ENCODE measurements at places on chromosomes 12 and 14. TPM values are rescaled to one million over a fixed set of nuclear protein-coding genes. Genes with fewer than 3 reads are reported as not detected.

GRCh38 chr12:14910090-14910915, 24.6 kb upstream of the MGP start:
- H3K27me3 ChIP-seq: no peaks in the 10 kb centered on the region
- H3K4me1 ChIP-seq: no peaks in the 10 kb centered on the region
- H3K27ac ChIP-seq: no peak overlapping the region

Gene ACOT6
- not detected for polyA plus RNA-seq

DNA sequence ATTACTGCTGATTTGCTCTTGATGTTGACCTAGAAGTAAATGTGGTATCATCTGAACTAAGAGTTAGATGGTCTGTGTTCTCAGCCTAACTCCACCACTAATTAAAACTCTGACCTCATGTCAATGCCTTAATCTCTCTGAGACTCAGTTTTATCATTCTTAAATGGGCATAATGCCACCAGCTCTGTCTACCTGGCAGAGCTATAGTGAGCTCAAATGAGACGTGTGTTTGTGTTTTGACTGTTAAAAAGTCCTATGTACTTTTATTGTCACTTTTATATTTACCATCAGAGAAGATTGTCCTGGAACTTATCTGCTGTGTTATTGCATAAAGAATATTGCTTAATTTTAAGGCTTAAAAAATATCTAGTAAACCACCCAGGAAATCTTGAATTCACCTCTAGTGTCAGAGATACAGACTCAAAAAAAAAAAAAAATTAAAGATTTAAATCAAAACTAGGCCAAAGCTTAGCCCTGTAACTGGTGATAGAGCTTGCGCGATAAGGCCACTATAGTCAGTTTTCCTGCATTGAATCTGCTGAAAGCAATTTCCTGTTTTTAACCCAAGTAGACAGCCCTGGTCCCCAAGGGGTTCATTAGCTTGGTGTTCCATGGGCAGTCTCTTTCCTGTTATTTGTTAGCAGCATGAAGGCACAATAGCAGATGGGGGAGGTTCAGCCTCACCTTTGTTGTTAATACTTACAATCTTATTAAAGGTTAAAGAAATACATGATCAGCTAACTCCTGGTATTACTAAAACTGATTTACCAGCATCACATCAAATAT, 261.8 kb downstream of the ATP23 start:
- no peaks in the 10 kb centered on the region for H3K4me1 ChIP-seq
- H3K4me3 ChIP-seq: no peak overlapping the region
- DNase-seq: no peak
- no peak overlapping the region for H3K27ac ChIP-seq
- H3K36me3 ChIP-seq: no peaks in the 10 kb centered on the region
- H3K27me3 ChIP-seq: no peaks in the 10 kb centered on the region

DNA sequence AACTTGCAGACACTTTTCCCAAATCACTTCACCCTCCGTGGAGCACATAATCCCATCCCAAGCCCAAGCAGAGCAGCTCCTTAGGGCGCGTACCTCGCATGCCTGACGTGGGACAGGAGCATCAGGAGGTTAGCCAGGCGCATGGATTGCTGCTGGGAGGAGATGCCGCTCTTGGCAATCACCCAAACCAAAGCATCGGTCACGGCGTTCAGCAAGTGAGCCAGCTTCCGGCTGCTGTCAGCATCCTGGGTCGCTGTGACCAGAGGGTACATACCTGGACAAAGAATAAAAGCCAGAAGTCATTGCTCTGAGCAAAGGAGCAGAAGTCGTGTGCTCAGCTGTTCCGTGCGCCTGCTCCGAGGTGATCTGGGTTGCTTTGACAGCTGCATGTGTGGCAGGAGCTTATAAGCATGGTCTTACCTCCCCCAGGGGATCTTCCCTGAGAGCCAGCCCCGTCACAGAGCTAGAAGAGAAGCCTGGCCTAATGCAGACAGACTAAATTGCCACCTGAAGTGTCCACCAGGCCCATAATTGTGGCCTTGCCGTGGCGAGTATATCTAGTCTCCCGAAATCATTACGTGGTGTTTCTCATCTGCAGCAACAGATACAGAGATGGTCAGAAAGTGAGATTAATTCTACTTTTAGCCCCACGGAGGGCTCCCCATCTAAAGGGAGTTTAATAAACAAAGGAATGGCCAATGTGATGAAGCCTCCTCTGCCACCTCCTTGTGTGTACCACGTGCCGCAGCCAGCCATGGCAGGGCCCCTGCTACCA, 59.1 kb downstream of the ESR2 start:
- no peaks in the 10 kb centered on the region for H3K36me3 ChIP-seq
- no peak for DNase-seq
- H3K27me3 ChIP-seq: no peaks in the 10 kb centered on the region
- H3K4me3 ChIP-seq: peak overlapping the region; percentile 33
- peak overlapping the region; percentile 94 for H3K27ac ChIP-seq

Gene KRT75
- not detected for polyA plus RNA-seq

DNA sequence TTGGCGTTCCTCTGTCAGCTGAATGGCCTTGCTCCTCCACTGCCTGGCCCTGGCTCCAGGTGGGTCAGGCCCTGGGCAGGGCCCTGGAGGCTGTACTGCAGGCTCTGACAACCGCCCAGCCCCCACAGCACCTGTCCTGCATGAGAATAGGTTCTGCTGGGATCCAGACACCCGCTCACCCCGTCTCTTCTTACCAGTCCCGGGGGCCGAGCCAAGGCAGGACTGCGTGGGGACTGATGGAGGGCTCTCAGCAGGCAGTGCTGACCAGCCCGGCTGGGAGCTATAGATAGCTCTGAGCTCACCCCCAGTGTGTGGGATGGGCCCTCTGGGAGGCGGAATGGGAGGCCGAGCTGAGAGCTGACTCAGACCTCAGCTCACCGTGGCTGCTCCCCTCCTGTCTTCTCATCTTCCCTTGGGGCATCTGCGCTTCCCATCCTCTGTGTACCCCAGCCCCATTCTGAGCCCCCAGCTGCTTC, 39.6 kb downstream of the TEAD4 start:
- H3K4me1 ChIP-seq: no peaks in the 10 kb centered on the region
- H3K36me3 ChIP-seq: no peaks in the 10 kb centered on the region
- no peak for DNase-seq

Gene POTEM
- polyA plus RNA-seq: not detected

GRCh38 chr12:28558250-28558649, 368.0 kb downstream of the CCDC91 start:
- no peak for DNase-seq
- no peaks in the 10 kb centered on the region for H3K36me3 ChIP-seq
- no peak overlapping the region for H3K27ac ChIP-seq
- no peak overlapping the region for H3K4me3 ChIP-seq
- H3K4me1 ChIP-seq: no peaks in the 10 kb centered on the region

DNA sequence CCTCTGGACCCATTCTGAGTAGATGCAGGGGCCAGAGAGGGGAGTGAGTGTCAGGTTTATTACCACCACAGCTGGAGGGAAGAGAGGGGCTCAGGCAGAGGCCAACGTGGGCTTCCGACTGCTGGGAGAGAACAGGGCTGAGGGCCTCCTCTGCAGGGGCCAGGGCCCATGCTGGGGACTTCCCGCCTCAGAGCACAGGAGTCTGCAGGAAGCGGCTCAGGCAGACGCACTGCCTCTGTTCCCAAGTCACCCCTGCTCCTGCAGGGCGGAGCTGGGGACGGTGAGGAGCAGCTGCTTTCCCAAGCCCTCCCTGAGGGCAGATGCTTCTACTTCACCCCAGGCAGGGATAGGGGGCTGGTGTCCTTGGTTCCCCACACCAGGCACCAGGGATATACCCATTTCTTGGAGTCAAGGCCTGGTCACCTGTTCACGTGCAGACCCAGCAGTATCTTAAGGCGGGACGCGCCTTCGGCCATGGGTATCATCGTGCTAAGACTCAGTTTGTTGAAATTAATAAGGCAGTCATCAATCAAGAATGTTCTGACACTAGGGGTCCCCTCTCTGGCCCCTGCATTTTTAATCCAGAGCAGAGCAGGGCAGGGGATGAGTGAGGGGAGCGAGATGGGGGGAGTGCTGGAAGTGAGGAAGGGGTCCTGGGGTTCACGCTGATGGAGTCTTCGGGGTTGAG, 100.0 kb downstream of the PIWIL1 start:
- H3K36me3 ChIP-seq: no peaks in the 10 kb centered on the region
- no peaks in the 10 kb centered on the region for H3K27me3 ChIP-seq
- H3K4me3 ChIP-seq: no peak overlapping the region
- no peak overlapping the region for H3K27ac ChIP-seq

- H3K27ac ChIP-seq: no peak overlapping the region
- H3K4me3 ChIP-seq: no peak overlapping the region
- H3K27me3 ChIP-seq: no peaks in the 10 kb centered on the region
- H3K36me3 ChIP-seq: no peaks in the 10 kb centered on the region
- no peak for DNase-seq
- no peaks in the 10 kb centered on the region for H3K4me1 ChIP-seq
Measured at GRCh38 chr14:65937960-65938316, 525.4 kb downstream of the FUT8 start.

- no peak for DNase-seq
- H3K27me3 ChIP-seq: no peaks in the 10 kb centered on the region
- H3K27ac ChIP-seq: peak overlapping the region; percentile 59
- peak overlapping the region; percentile 66 for H3K4me3 ChIP-seq
Measured at GRCh38 chr14:105247715-105248367, 492 bp upstream of the BTBD6 start.

DNA sequence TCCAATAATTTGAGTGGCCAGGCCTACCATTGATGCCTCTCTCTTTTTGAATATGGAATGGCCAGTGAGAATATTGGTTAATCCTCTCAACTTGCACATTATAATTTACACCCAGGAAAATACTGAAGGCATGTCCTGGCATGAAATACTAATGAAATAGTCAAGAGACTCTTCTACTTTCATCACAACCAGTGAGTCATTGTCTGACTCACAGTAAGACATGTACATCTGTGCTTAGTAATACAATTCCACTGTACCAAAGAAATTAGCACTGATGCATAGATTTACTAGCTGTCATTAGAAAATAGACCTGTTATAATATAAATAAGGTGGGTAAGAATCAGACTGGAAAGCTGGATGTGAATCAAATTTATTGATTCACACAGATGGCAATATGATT, 31.6 kb downstream of the KCNC2 start:
- no peak overlapping the region for H3K27ac ChIP-seq
- no peak overlapping the region for H3K4me3 ChIP-seq
- no peaks in the 10 kb centered on the region for H3K4me1 ChIP-seq

DNA sequence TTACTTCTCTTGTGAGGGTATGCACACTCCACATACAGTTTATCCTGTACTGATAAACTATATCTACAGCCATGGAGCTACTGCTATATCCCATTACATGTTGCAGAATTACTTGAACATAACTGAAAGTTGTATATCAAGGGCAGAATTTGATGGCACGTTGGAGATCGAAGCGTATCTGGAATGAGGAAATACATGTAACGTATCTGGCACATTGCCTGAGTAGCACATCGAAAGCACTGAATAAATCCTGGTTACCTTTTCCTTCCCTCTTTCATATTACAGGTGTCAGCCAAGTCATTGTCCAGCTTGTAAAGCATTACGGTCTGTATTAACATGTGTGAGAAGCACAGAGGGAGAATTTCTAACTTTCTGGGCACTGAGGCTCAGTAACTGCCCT, 42.1 kb upstream of the LIN7A start:
- no peak overlapping the region for H3K27ac ChIP-seq
- H3K27me3 ChIP-seq: no peaks in the 10 kb centered on the region
- no peaks in the 10 kb centered on the region for H3K36me3 ChIP-seq
- H3K4me3 ChIP-seq: no peak overlapping the region
- H3K4me1 ChIP-seq: no peaks in the 10 kb centered on the region

Gene CFAP54
- 1.0 TPM for polyA plus RNA-seq

Gene ZBTB1
- polyA plus RNA-seq: 35.9 TPM

GRCh38 chr14:106487600-106487999, 961.2 kb downstream of the TMEM121 start:
- DNase-seq: no peak
- H3K36me3 ChIP-seq: no peaks in the 10 kb centered on the region
- no peaks in the 10 kb centered on the region for H3K4me1 ChIP-seq
- no peaks in the 10 kb centered on the region for H3K27me3 ChIP-seq
- H3K27ac ChIP-seq: no peak overlapping the region

DNA sequence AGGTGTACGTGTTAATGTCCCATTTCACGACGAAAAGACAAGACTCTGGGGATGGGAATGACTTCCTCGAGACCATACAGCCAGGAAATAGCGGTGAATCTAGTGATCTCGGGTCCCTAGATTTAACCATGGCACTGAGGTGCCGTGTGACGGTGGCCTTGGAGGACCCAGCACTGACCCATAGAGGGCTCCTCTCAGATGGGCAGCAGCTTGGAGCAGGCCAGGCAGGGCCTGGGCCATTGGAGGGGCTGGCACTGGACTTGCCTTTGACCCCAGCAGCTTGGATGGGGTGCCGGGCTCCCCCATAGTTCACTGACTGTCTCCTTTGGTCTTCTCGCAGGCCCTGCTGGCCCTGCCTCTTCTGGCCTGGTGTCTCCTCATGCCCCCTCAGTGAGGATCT, 5.4 kb downstream of the TCL1B start:
- H3K4me3 ChIP-seq: no peak overlapping the region
- H3K4me1 ChIP-seq: peaks cover 5% of the 10 kb centered on the region
- H3K36me3 ChIP-seq: no peaks in the 10 kb centered on the region
- H3K27me3 ChIP-seq: no peaks in the 10 kb centered on the region
- no peak for DNase-seq

Gene KIAA0586
- 23.5 TPM for polyA plus RNA-seq

GRCh38 chr12:74227846-74228545, 309.6 kb upstream of the ATXN7L3B start:
- no peaks in the 10 kb centered on the region for H3K4me1 ChIP-seq
- H3K36me3 ChIP-seq: no peaks in the 10 kb centered on the region
- no peak overlapping the region for H3K4me3 ChIP-seq
- no peak overlapping the region for H3K27ac ChIP-seq
- H3K27me3 ChIP-seq: no peaks in the 10 kb centered on the region
- DNase-seq: no peak

DNA sequence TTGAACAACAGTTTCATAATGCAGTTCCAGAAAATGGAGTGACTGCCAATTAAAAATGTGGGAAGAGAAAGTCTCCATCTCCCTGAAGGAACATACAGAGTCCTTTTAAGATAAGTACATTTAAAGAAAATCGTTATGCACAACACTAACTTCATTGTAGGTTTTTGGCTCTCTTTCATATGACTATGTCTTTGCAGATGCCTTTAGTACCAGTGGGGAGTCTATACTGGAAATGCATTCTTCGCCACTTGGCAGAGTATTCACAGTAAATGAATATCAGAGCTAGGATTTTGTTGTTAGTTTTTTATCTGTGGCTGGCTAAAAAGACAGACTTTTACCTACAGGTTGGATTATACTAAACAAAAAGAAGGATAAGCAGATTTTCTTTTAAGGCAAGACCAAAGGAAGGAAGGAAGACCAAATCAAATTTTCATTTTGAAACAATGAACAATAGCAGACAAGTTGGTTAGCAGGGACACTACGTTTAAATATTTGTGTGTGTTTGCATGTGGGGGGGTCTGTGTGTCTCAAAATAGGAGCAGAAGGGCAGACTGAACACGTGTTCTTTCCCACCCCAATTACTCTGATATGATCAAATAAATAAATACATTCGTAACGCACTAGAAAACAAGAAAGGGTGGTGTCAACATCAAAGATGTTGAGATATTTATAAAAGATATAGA, 124.5 kb downstream of the BTG1 start:
- DNase-seq: no peak
- H3K27ac ChIP-seq: no peak overlapping the region
- no peaks in the 10 kb centered on the region for H3K27me3 ChIP-seq

Gene ELK3
- 1.1 TPM for polyA plus RNA-seq

Gene PDE6H
- polyA plus RNA-seq: not detected

- H3K27ac ChIP-seq: peak within 1 kb of the TSS; percentile 83
- no peaks in the 10 kb centered on the region for H3K27me3 ChIP-seq
- DNase-seq: peak; percentile 95
- H3K36me3 ChIP-seq: peaks cover 2% of the 10 kb centered on the region
- H3K4me1 ChIP-seq: peaks cover 9% of the 10 kb centered on the region
Measured at GRCh38 chr12:68686595-68687521, at the start of gene NUP107. NUP107 (plus strand) TSS chr12:68686978; CDS start chr12:68687066, 88 bp downstream.

Gene STAT6
- polyA plus RNA-seq: 61.0 TPM

Data from GM12878 (cell line).